ENCODE measurements at places on chromosomes 3 and 15.

GRCh38 chr3:127613406-127613805 is 15.2 kb downstream of the MCM2 start:
- peak; percentile 71 for DNase-seq

DNA sequence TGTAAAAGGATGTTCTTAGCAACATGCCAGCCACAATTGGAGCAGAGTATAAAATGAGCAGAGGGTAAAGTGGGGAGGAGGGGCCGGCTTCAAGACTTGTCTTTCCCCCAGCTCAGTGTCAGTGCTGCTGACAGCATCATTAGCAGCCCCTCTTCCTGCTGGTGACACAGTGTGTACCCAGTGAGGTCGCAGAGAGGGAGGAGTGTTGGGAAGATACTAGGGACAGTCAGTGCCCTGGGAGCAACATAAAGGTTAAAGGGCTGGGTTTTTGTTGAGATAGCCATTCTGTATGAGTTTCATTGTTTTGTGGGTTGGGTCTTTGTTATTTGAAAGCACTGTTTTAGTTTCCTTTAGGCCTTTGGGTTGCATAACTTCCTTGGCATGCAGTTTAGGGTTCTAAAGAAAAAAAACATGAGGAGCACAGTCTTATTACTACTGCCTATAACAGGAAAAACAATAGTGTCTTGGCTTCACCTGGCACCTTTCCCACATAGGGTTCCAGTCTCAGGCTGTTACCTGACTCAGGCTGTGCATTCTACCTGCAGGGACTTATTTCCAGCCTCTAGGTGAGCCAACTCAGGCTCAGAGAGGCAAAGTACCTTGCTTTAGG is 94.1 kb upstream of the SKOR1 start:
- no peak for DNase-seq

GRCh38 chr3:73555076-73555475 is 69.7 kb downstream of the PDZRN3 start:
- no peak for DNase-seq

DNA sequence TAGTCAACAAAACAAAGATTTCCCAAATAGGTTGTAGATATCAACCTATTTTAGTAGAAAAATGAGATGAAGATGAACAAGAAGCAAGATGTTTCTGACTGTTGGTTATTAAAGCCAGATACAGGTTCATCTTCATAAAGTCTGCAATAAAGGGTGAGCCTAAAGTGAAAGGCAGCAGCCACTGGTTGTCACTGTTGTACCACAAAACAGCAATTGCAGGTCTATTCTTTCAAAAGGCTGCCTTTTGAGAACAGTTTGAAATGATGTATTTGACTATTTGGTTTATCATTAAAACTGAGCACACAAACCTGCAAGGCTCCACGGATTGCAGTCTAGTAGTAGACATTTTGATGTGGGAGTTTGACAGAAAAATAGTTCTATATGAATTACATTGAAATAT is 543.4 kb downstream of the GBE1 start:
- DNase-seq: no peak

GRCh38 chr3:175093748-175094147 is 234.6 kb downstream of the NAALADL2 start:
- DNase-seq: no peak

GRCh38 chr15:73240866-73241499 is 127.8 kb downstream of the HCN4 start:
- no peak for DNase-seq

DNA sequence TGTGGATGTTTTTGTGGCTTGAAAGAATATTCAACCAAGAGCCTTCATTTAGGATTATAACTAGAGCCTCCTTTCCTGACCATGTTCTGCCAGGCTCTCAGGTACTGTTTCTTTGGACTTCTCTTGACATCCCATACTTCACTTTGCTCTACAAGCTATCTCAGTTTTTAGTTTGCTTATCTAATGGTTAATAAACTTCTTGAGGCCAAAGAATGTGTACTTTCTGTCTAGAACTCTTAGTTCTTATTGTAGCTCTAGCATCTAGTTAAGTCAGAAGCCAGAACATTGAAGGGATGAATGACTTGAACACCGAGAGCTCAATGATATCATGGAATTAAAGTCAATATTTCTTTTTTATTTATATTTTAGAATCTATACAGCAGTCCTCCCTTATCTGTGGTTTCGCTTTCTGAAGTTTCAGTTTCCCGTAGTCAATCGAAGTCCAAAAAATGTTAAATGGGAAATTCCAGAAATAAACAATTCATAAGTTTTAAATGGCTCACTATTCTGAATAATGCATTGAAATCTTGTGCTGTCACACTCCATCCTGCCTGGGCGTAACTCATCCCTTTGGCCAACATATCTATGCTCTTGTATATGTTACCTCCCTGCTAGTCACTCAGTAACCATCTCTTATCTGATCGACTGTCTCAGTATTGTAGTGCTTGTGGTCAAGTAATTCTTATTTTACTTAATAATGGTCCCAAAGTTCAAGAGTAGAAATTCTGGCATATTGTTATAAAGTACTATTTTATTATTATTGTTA is 368.6 kb upstream of the RBMS3 start:
- no peak for DNase-seq

GRCh38 chr3:23696842-23697241 is 108.9 kb upstream of the UBE2E1 start:
- DNase-seq: no peak

DNA sequence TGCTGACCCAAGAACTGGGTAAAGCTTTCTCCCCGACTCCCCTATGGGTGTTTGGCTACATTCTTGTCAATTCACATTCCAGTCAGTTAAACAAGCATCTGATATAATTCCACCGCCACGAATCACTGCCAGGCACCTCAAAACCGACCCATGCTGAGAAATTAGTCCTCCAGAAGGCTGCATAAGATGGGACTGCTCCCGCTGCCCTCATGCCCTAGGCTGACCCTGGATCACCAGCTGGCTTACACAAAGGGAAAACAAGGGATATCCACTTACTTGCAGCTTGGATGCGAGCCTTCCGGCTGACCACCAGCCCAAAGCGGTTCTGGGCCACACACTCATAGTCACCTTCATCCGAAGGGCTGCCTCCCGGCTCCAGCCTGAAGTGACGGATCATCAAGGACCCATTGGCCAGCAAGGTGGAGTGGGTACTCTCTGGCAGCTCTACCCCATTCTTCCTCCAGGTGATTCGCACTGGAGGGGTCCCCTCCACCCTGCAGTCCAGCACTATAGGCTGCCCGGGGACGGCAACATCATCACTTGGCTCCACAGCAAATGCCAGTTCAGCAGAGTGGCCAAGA is 2.9 kb downstream of the IGDCC3 start:
- DNase-seq: no peak

- DNase-seq: no peak
Measured at GRCh38 chr3:79902151-79902550, 134.4 kb upstream of the ROBO1 start.

- no peak for DNase-seq
Measured at GRCh38 chr3:170038434-170039110, 777 bp downstream of the GPR160 start.

DNA sequence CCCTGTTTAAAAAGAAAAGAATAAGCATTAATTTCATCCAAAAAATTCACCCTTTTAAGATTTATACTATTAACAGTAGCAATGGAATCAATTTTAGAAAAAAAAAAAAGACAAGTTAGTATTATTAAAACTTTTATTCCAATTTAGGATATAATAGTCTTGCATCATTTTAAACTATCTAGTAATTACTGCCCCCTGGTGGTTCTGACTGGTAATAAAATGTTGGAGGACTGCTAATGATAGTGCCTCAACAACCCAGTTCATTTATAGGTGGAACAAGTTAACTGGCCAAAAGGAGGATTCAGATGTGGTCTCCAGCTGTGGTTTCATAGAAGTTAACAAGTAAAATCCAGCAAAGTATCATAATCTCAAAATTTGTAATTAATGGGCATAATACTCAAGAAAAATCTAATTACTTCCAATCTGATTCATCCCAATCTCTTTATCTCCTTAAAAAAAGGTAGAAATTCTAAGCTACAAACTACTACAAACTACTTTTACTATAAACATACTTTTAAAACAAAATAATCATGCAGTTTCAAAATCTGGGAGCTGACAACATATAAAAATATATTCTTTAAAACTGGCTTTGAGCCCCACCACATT is 30.7 kb upstream of the WDR49 start:
- DNase-seq: peak; percentile 25

- DNase-seq: no peak
Measured at GRCh38 chr15:41487802-41488201, 5.9 kb upstream of the ITPKA start.

DNA sequence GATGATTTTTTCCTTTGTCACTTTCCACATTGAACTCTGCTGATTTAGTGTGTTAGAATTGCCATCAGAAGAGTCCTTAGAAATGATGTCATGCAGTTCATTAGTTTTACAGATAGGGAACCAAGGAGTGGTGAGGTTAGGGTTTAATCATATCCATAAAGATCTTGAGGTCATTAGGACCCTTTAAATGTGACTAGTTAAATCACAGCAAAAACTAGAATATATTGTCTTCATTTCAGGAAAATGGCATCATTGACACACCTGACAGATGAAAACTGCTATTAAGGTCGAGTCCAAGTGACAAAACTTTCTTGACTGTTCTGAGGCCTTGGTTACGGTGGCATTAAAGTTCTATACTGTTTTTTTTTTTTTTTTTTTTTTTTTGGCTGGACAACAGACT is 50.5 kb downstream of the MBNL1 start:
- no peak for DNase-seq

DNA sequence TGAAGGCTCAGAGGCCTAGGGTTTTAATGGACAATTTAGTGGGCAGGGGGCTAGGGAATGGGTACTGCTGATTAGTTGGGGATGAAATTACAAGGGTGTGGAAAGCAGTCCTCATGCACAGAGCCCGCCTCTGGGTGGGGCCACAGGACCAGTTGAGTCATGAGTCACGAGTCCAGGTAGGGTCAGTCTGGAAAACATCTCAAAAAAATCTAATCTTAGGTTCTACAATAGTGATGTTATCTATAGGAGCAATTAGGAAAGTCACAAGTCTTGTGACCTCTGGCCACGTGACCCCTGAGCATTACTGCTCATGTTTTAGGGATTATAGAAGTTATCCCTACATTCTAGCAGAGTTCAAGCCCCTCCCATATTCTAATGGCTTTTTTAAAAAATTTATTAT is 18.6 kb upstream of the IREB2 start:
- no peak for DNase-seq

DNA sequence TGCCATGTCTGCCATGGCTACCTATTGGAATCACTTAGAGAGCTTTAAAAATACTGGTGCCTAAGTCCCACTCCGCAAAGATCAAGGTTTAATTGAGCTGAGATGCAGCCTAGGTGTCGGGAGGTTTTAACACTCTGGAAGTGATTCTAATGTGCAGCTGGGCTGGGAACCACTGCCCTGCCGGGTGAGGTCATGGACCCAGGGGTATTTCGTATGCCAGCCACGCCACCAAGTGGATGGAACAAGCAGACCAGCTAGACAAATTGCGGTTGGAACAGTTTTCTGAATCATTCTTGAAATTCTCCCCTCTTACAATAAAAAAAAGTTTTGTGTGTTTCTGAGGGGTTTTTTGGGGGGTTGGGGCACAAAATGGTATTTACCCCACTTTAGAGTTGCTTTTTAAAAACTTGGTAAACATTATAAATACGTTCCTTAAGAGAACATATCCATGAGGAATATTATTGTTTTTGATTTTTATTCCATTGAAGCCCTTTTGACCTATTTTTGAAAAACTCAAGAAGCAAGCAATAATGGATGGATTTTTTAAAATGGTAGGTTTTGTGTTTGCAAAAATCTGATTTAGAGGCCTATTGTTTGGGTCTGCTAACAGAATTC is 66.2 kb upstream of the CSTA start:
- DNase-seq: peak; percentile 42

GRCh38 chr3:79041621-79042020 is 726.2 kb downstream of the ROBO1 start:
- no peak for DNase-seq

DNA sequence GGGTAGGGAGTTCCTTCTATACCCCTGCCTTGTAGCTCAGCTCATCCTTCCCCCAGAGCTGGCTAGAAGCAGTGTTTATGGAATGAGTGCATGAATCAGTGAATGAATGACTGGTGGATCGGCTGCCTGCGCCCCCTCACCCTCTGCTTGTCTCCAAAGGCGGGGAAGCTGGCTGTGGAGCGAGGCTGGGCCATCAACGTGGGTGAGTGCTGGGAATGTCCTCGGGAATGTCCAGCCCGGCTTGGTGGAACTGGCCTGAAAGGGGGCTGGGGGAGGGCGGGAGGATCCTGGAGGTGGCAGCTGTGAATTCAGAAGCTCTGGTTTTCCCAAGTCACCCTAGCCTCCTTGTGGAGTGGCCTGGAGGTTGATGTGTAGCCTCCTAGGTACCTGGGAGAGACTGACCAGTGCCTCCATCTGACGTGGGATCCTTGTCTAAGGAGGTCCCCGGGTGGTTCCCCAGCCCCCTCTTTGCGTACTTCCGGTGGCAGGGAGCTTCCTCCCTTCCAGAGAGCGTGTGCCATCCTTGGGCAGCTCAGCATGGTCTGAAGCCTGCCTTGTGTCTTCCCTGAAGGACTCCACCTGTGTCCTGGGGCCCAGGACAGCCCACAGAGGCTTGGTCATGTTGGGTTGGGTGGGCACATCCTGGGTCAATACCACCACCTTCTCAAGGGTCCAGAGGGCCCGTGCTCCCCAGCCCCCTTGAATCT is 18.4 kb downstream of the HDAC11 start:
- no peak for DNase-seq

DNA sequence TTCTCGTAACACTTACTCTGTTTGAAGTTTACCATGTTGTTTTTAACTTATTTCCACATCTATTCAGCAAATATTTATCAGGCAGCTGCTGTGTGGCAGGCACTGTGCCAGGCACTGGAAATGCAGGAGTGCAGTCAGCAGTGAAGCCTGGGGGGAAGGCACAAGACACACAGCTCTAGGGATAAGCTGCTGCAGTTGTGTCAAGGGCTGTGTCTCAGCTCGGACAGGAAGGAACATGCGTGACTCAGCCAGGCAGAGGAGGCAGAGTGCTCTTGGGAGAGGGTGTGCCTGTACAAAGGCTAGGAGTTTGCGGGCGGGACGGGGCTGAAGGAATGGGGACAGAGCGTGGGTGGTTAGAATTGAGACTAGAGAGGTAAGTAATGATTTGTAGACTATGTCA is 24.7 kb downstream of the LYSMD4 start:
- no peak for DNase-seq

DNA sequence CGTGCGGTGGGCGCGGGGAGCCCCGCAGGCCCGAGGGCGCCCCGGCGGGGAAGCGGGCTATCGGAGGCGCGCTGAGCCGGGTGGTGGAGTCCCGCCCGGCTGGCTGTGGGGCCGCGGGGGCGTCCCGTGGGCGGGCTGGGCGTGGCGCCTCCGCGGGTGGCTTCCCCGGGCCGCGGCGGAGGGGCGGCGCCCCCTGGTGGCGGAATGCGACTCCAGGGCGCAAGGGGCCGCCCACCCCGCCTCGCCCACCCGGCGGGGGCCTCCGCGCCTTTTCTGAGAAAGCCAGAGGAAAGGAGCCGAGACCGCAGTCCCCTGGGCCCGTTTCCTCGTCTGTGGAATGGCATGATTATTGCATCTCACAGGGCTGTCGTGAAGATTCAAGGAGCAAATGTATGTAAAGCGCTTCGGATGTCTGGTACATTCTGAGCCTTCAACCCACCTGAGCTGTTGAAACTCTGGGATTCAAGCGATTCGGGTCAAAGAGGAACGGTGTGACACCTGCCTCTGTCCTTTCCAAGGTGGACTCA is 31.9 kb upstream of the RAB6B start:
- DNase-seq: no peak

Data from LNCaP clone FGC (cell line).